ENCODE measurements at places on chromosomes 1 and 21. TPM values are rescaled to one million over a fixed set of nuclear protein-coding genes. Genes with fewer than 3 reads are reported as not detected.

DNA sequence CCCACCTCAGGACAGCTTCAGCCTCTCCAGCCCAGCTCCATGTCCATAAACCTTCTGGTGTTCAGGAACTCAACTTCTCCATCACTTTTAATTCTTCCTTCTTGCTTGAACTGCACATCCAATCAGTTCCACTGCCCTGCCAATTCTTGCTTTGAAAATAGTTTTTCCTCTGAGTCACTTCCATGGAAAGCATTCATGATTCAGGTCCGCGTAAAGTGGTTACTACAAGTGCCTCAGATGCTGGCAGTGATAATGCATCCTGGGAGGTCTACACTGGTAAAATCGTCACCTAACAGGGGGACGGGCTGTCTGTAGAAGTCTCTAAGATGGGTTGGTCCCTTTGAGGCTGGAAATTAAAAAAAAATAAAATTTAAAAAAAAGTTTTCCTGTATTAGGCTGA, 25.9 kb upstream of the RCAN1 start:
- no peak for DNase-seq

Gene SLC30A10
- 0.65 TPM for total RNA-seq

Gene B3GALT5
- 0.18 TPM for total RNA-seq

- no peak for DNase-seq
Observed at GRCh38 chr1:201360901-201361651, 16.4 kb downstream of the TNNT2 start.

DNA sequence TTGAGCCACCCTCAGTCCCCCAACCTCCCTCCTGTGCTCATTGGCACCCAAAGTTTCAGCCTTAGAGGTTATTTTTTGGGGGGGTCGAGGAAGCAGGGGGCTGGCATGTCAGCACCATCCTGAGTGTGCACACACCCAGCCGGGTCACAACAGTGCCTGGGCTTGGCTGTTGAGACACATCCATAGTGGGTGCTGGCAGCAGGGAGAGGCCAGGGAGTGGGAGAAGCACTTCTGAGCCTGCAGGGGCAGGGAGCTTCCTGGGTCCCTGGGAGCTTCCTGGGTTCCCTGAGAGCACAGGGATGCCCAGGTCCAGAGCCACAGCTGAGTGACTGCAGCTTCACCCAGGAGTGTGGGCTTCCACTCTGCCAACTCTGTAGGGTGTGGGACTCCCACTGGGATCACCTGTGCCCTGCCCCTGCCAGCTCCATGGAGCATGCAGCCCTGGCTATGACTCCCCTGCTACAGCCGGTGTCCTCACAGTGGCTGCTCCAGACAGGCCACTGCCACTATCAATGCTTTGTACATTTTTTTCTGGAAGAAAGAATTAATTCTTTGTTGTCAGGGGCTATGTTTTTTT, 240.4 kb downstream of the PTGER3 start:
- DNase-seq, result no peak

- no peak for DNase-seq
Observed at GRCh38 chr1:7967651-7968050, 6.1 kb downstream of the PARK7 start.

Gene FAM177B
- 0.70 TPM for total RNA-seq

DNA sequence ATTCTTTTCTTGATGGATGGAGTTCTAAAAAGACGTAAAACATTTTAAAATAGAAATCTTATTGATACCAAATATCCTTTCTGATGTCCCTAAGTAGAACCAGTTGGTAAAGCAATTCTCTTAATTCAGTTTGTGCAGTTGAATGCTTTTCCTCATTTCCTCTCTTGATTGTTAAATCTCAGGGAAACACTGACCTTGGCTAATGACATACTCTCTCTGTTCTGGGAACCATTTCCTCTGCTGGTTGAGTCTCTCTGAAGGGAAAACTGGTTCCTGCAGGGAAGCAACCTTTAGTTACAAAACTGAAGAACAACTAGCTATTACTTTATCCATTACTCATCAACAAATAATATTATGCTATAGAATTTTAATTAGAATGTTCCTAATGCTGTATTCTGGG, 36.7 kb downstream of the HLX start:
- no peak for DNase-seq

- no peak for DNase-seq
Observed at GRCh38 chr1:24322470-24323177, 3.5 kb downstream of the GRHL3 start.

DNA sequence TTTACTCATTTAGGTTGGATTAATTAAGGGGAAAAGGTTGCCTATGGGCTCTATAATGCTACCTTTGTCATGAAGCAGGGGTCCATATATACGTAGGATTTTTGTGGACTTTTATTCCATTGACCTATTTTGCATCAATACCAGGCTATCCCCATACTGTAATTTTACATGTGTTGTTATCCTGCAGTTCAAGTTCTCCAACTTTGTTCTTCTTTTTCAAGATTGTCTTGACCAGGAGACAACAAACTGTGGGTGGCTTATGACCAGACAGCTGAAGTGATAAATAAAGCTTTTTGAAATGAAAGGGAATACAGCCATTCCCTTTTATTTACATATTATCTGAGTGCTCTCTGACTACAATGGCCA, 345.7 kb downstream of the BARHL2 start:
- DNase-seq, result no peak
